ENCODE measurements at places on chromosomes 3 and 15.

DNA sequence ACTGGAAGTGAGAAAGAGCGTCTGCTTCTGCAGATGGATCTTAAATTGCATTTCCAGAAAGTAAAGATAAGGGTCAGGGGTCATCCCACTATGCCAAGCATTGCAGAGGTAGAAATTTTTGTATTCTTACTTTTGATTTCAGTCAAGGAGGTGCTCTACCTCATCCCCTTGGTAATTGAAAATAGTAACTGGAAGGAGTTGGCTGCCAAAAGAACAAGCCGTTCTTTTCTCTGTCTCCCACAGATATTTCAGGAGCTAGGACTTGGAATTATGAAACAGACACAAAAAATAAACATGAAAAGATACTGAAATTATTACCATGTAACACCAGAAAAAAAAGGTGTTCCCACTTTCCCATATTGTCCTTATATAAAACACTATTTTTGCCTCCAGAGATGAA, 309.9 kb upstream of the UMPS start:
- no peak for DNase-seq

DNA sequence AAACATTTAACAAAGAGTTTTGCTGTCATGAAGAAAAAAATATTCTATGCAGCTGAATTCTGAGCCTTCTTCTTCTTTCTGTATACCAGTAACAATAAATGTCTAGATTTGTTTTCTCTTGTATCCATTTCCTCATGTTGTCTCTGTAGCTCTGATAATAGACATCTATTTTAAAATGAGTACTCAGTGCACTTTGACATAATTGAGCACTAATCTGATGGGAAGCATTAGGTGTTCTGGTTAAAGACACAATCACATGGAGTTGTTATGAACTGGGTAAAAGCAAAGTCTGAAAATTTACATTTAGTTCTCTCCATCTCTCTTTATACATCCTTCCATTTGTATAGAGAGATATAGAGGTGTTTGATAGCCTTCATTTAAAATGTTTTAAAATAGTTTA, 230.0 kb downstream of the BCHE start:
- DNase-seq = no peak

DNA sequence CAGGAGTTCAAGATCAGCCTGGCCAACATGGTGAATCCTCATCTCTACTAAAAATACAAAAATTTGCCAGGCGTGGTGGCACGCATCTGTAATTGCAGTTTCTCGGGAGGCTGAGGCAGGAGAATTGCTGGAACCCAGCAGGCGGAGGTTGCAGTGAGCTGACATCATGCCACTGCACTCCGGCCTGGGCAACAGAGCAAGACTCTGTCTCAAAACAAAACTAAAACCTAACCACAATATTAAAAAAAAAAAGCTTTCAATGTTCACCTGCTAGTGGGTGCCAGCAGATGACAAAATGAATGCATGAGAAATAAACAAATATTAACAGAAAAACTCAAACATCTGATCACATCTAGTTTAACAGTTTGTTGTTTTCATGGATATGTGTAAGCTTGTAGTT, 9.0 kb downstream of the SLC24A1 start:
- no peak for DNase-seq

- DNase-seq = no peak
Measured at GRCh38 chr15:27757052-27757451, 342.1 kb downstream of the OCA2 start.

DNA sequence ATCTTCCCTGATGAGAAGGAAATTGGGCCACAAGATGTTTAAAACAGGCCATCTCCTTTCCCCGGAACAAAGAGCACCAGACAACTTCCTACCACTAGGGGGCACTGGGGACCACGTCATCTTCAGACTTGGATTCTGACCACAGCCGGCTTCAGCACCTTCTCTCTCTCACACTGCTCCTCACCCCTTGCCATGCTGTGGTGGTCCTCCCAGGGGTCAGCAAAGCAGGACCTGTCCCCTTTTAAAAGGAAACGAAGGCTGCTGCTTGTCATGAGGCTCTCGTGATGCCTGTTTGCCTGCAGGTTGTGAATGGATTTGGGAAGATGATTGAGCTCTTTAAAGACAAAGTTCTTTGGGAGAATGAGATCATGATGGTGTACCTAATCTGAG, 16.2 kb downstream of the RFT1 start:
- DNase-seq = peak; percentile 72

- no peak for DNase-seq
Measured at GRCh38 chr3:63911509-63911872, 692 bp downstream of the SCAANT1 start.

- no peak for DNase-seq
Measured at GRCh38 chr15:48688493-48688892, 43.0 kb upstream of the FBN1 start.

DNA sequence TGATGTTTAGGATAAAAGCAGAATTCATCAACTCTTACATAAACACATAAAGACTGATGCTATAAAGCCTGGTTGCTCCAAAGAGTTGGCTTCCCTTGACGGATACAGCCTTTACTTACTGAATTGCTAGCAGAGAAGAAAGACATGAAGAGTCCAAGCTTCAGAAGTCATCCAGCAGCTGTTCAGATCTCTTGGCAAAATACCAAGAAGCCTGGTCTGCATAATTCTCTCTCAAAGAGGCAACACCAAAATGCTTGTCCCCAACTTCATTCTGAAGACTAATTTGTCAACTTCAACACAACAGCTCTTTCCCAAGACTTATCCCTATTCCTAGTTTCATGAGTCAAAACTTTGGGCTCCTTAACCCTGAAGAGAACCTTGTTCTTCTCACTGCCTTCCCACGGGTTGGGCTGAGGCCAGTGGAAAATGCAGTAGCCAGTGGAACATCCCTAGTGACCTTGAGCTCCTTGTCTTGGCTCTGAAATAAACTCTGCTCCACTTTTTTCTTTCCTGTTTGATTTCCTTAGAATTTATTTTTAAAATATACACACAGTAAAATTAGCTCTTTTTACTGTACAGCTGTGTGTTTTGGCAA, 119.2 kb upstream of the THBS1 start:
- no peak for DNase-seq

GRCh38 chr3:29583861-29584260, 303.0 kb downstream of the RBMS3 start:
- DNase-seq = no peak

- DNase-seq = peak; percentile 39
Measured at GRCh38 chr3:171049861-171050444, 23.4 kb upstream of the SLC2A2 start.

DNA sequence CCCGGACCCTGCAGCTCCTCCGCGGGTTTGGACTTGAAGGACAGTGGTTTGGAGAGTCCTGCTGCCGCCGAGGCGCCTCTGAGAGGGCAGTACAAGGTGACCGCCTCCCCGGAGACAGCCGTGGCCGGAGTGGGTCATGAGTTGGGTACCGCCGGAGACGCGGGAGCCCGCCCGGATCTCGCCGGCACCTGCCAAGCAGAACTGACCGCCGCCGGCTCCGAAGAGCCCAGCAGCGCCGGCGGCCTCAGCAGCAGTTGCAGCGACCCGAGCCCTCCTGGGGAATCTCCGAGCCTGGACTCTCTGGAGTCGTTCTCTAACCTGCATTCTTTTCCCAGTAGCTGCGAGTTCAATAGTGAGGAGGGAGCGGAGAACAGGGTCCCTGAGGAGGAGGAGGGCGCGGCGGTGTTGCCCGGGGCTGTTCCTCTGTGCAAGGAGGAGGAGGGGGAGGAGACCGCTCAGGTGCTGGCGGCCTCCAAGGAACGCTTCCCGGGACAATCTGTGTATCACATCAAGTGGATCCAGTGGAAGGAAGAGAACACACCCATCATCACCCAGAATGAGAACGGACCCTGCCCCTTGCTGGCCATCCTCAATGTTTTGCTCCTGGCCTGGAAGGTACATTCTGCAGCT, 634 bp downstream of the MINDY2 start:
- peak; percentile 70 for DNase-seq

GRCh38 chr3:151316267-151316991, at the start of gene GPR87:
GPR87 (minus strand) TSS chr3:151316820; CDS start chr3:151300100, 16,720 bp downstream.
- peak; percentile 39 for DNase-seq

DNA sequence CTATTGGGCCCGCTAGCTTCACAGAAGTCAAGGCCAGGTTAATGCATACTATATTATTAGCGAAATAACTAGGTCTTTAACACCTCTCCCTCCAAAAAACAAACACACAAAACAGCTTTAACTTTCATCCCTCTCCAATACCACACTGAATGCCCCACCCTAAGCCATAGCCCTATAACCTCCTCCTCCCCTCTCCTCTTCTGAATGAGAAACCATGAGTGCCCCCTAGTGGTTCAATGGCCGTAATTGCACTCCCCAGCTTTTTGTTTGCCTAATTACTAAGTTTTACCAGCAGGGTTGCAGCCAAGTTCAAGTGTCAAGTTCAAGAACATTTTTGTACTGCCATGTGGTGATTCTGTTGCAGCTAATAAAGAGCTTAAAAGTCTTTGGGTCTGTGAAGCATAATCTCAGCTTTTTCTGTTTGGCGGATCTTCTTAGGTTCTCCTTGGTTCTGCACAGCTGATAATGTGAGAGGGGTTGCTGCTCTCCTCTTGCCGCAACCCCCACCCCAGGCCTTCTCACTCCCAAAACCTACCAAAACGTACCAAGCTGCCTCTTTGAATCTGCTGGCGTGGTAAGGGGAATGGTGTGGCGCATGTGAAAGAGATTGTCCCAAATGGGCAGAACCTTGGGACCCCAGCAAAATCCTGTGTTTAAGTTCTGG, 57.9 kb downstream of the RPL22L1 start:
- peak; percentile 67 for DNase-seq

DNA sequence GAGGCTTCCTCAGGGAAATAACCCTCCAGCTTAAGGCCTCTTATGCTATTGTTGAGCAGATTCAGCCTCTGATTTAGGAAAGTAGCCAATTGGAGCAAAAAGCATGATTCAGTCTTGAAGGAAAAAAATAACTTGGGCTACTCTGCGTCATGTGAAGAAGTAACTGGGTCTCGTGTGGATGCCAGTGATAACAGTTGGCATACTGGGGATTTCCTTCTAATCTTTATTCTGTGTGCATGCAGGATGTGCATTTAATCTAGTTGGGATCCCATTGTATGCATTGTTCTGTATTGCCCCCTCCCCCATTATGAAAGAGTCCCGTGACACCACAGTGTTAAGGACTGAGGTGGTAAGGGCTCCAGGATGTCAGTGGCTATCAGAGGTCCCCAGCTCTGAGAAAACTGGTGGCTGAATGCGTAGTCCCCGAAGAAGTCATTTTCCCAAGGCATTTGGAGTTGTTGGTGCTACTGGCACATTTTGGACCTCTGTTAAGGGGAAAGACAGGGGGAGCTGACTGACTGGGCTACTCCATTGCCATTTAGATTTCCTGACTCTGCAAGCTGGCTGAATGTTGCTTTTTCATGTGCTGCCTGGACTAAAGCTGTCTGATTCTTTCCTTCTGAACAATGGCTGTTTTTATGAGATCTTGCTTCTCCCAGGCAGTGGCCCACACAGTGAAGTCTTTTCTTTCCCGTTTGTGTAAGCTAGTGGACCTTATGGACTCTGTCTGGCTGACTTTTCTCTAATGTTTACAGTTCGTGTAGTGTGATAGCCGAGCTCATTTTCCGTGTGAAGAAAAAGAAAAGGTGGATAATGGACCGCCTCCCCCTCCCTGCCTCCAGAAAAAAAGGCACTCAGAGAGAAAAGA, 38.4 kb upstream of the TRAK1 start:
- no peak for DNase-seq

DNA sequence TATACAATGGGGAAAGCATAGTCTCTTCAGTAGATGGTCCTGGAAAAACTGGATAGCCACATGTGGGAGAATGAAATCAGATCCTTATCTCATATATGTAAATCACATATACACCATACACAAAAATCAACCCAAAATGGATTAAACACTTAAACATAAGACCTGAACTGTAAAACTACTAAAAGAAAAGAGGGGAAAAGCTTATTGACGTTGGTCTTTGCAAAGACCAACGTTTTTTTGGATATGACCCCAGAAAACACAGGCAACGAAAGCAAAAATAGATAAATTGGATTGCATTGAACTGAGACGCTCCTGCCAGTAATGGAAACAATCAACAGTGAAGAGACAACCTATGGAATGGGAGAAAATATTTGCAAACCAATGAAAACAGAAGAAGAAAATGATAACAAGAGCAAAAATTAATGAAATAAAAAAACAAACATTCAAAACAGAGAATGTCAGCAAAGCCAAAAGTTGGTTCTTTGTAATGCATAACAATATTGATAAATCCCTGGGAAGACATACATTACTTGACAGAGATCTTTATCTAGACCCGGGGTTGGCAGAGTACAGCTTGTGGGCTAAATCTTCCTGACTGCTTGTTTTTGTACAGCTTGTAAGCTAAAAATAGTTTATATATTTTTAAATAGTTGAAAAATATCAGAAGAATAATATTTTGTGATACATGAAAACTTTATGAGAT, 86.9 kb downstream of the NEO1 start:
- DNase-seq = no peak

DNA sequence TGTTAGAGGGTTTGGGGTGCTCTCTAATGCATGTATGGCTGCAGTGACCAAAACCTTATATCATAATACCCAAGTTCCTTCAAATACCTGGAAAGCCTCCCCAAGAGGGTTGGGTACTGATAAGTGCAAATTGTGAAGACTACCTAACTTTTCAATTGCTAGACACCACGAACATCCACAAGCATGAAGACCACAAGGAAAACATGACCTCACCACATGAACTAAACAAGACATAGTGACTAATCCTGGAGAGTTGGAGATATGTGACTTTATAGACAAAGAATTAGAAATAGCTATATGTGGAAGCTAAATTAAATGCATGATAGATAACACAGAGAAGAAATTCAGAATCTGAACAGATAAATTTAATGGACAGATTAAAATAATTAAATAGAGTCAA, 23.9 kb upstream of the AADACL2 start:
- no peak for DNase-seq
